ENCODE measurements at places on chromosomes 5 and 9.

DNA sequence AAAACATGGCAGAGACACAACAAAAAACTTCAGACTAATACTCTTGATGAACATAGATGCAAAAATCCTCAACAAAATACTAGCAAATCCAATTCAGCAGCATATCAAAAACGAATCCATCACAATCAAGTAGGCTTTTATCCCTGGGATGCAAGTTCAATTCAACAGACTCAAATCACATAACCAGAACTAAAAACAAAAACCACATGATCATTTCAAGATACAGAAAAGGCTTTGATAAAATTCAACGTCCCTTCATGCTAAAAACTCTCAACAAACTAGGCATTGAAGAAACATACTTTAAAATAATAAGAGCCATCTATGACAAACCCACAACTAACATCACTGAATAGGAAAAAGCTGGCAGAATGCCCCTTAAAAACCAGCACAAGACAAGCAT, 93.6 kb downstream of the TUSC1 start:
- DNase-seq, result no peak

DNA sequence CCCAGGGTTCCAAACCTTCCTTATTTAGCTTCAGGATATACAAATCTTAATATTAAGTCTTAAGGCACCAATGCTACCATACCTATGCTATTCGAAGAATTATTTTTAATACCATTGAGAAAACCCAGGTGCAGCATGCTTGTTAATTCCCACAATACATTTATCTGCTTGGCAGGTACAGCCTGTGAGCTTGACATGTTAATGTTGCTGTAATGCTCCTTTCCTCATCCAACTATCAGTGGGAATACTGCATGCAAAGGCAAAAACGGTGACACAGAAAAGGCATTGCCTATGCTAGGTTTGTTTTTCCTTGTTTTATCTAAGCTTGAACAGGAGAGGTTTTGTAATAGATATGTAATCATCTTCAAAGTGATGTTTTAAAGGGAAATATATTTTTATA, 135.7 kb upstream of the COX7C start:
- DNase-seq, result no peak

DNA sequence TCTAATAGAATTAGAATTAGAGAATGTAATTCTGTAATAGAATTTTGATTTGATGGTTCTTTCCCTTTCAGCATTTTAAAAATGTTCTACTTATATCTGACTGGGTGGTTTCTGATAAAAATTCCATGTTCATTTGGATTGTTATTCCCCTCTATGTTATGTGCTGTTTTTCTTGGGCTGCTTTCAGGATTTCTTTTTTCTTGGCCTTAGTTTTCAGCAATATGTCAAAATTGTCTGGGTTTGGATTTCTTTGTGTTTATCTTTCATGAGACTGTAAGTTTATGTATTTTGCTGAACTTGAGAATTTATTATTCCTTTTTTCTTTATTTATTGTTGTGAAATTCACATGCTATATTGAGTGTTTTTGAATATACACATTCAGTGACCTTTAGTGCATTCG, 189.1 kb downstream of the RANBP17 start:
- DNase-seq, result no peak

GRCh38 chr5:105903069-105903468, 1767.7 kb downstream of the EFNA5 start:
- DNase-seq, result no peak

GRCh38 chr9:136750526-136750925, 2.2 kb upstream of the LCN6 start:
- no peak for DNase-seq

- no peak for DNase-seq
Measured at GRCh38 chr9:82153032-82153431, 164.5 kb downstream of the SPATA31D1 start.

DNA sequence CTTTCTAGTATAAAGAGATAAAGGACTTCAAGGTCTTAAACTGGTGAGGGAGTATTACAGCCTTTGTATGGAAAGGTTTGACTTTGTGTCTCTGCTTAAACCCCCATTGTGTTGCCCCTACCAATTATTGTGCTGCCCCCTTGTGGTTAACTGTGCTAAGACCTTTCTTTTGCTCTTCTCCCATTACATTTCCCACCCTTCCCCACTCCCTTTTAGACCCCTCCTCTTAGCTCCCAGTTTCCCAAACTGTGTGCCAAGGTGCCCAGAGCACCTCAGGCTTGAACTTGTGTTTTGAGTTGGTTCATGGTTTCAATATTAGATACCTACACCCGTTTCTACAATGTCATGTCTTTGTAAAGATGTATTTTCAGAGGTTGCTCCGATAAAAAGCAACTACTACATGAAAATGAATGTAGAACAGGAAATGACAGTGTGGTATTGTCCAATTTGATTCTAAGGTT, 2.9 kb downstream of the JAK2 start:
- peak; percentile 37 for DNase-seq

DNA sequence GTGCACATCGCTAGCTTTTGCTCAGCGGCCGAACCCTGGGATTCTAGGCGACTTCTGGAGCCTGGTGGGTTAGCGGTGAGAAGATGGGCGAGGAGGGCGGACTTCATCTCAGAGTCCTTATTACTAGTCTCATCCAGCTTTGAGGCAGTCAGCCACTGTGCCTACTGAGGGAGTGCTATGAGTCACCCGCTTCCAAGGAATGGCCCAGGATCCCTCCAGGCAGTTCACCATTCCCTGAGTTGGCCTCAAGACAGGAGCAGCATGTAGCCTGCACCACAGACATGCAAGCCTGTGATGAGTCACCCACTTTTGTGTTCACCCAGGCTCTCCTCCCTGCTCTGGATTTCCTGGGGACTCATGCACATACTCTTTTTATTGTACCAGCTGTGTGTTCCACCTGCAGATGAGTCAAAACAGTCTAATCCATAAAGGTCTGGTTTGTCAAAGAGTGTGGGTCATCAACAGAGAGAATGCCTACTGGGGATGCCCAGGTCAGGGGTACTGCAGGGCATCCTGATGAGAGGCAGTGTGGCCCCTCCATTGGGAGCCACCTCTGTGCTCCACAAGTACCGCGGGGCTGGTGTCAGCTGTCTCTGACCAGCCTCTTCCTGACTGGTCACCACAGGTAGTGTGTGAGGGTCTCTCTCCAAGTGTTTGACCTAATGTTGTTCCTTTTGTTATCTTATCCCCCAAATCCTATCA, 20.2 kb downstream of the SLC22A5 start:
- DNase-seq, result peak; percentile 33

- no peak for DNase-seq
Measured at GRCh38 chr9:137494550-137495351, 35.6 kb upstream of the NSMF start.

DNA sequence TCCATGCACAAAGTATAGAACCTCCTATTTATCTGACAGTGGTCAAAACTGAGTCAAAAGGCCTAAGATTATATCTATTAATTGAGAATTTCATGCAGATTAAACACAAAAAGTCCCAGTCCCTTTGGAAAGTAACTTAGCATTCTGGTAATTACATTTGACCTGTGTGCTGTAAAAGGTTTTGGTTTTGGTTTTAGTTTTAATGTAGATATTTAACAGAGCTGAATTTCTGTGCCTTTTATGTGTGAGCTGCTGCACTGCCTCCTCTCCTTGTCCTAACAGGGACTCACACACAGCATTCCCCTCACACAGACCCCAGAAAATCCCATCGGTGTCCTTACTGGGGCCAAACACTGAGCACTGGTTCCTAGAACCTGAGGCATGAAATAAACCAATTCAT, 31.0 kb upstream of the FSD1L start:
- DNase-seq, result no peak

GRCh38 chr5:172455087-172455381, 709 bp upstream of the SH3PXD2B start:
- DNase-seq, result no peak

DNA sequence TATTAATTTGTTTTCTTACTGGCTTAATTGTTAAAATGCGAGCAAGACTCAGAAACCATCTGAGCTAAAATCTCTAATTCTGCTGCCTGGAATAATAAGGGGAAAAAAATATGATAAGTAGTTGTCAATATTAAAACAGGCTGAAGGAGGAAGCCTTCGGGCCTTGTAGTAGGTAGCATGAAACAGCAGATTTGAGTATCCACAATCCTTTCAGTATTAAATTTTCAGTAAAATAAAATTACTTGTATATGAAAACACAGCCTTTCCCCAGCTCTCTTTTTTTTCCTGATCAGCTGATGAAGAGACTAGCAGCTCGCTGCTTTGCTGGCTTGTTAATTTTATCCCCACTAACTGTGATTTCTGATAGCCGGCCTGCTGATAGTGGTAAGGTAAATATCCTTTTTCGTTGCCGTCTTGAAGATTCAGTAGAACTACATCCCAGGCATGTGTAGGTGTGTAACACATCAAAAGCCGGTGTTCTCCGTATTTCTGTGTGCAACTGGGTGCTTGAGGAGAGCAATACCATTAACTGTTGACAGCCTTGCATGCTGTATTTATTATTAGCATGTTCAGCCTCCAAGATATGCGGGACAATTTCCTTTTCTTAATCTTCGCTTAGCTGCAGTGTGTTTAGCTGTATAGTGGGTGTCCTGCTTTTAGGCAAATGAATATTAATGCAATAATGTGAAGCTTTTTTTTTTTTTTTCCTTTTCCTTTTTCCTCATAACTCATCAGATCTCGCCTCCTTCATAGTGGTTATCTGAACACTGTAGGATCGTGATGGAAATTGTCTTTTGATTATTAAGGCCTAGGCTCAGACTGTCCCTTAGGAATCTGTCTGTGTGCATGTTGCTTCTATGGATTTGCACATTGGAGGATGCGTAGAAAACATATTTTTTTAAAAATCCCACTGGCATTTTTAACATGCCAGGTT, 144.6 kb downstream of the SMARCA2 start:
- no peak for DNase-seq

GRCh38 chr5:55175781-55176175, 2.8 kb upstream of the CDC20B start:
- DNase-seq, result no peak

- no peak for DNase-seq
Measured at GRCh38 chr9:127637322-127637847, 25.3 kb downstream of the STXBP1 start.

Data from activated CD4-positive, alpha-beta T cell treated with anti-CD3 and anti-CD28 coated beads, Interleukin-2, amount 50 U/mL, for 4 hours (primary cell).